ENCODE measurements at places on chromosomes 11 and 22.

DNA sequence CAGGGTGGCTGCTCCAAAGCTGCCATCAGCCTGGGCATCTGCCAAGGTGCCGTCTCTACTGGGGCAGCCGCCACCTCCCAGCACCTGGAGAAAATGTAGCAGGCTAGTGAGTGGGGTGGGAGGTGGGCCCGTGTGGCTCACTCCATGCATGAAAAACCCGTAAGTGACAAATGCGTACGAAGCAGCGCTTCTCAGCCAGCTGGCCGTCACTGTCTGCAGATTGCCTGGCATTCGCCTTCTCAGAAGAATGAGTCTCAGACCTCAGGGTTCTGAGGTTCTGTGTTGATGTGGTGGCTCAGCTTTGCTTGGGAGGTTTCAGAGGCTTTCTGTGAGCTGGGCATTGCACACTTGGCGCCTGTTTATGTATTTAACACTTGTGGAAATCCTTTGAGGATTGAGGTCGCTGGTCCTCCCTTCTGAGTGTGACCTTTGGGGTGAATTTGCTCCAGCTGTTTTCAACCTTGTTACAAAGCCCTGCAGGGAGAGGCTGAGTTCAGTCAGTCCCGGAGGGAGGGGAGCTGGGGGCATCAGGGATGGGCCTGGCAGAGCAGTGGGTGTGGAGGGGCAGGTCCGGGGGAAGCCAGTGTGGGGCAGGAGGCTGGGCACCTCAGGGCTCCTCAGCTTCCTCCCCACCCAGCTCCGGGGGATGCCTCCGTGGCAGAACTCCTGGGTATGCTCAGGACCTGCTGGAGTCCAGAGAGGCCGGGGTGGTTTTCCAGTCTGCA is 977.0 kb downstream of the TBC1D22A start:
- no peak for DNase-seq

- DNase-seq, result no peak
These were observed 123.3 kb downstream of the APIP start for GRCh38 chr11:34792814-34793258.

GRCh38 chr11:106770489-106771085 is 247.7 kb downstream of the GUCY1A2 start:
- DNase-seq, result no peak

GRCh38 chr11:36215693-36216060 is 73.5 kb downstream of the COMMD9 start:
- DNase-seq, result no peak
